ENCODE measurements at places on chromosomes 6 and 20.

- no peak for DNase-seq
Observed at GRCh38 chr6:163373240-163373639, 41.3 kb upstream of the QKI start.

DNA sequence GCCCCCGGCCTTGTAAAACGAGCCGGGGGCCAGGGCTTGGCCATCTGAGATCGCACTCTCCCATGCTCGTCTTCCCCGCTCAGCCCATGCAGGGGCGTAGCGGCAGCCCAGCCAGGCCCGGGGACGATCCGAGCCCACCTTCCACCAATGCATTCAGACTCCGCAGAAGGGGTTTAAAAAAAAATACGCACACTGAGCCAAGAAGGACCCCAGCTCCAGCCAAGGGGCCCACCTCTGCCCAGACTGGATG is 320 bp downstream of the GSTA4 start:
- DNase-seq = no peak

DNA sequence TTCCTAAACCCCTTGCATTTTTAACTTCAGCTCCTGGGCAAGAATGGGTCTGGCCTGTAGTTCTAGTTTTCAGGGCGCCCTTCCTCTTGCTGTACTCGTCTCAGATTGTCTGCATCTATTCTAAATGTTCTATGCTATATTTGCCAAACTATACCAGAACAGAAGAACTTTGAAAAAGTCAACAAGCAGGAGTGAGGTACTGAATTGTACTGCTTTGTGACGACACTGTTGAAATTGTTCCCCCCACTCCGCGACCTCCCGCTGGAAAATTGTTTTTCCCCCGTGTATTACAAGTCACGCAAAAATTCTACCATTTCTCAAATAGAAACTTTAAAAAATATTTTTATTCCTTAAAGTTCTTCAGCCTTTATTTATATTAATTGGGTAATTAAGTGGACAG is 73.9 kb downstream of the CBFA2T2 start:
- DNase-seq = no peak

DNA sequence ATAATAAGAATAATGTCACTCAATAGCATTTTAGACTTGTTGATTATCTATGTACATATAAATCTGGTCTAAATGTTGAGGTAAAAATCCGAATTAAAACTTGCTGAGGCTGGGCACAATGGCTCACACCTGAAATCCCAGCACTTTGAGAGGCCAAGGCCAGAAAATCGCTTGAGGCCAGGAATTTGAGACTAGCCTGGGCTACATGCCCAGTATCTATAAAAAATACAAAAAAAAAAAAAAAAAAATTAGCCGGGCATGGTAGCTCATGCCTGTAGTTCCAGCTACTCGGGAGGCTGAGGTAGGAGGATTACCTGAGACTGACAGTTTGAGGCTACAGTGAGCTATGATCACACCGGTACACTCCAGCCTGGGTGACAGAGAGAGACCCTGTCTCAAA is 34.2 kb upstream of the SUPT3H start:
- DNase-seq = no peak

DNA sequence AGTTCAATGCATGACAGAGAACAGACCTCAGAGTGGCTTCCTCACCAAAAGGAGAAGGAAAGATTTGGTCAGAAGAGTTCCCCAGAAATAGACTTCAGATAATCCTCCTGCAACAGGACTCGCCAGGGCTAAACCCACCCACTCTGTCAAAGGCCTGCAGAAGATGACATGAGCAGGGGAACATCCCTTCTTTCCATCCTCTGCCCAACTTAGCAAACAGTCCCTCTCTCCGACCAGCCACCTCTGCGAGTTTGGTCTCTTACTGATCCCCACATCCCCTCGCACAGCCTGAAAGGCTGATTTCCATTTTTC is 7.5 kb downstream of the NFATC2 start:
- DNase-seq = no peak

DNA sequence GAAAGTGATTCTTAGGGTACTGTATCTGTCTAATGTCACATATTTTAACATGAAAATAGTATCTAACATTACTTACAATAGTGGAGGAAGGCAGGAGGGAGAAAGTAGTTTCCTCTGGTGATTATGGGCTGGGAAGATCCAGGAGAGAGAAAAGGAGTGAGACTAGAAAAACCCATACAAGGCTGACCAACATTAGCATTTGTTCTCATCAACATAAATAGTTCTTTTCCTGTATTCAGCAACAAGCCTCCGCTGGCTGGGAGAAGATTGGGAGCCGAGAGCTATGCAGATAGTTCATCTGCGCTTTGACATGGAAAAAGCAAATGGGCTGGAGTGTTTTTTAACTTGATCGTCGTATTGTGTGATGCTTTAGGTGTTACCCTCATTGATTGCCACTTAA is 239.4 kb downstream of the PHACTR1 start:
- DNase-seq = no peak

DNA sequence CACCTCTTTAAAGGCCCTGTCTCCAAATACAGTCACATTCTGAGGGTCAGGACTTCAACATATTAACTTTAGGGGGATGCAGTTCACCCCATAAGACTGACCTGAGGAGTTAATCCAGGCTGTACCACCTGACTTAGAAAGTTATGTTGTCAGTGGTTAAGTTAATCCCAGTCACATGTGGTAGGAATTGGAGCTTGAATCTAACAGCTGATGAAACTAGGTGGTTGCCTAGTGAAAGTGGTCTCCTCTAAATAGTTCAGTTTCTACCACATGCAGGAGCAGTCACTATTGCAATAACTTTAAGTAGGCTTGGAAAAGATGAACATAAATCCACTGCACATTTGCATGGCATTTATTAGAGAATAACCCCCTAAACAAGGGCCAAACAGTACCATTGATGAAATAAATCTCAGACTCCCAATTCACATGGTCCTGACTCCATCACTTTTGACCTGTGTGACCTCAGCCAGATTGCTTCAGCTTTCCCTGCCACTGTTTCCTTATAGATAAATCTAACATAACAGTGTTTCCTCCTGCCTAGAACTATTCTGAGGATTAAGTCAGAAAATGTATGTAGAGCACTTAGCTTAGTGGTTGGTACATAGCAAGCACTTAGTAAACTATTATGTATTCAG is 20.1 kb downstream of the SAMD5 start:
- DNase-seq = no peak

GRCh38 chr6:3857468-3858456 is 8.6 kb downstream of the FAM50B start:
- no peak for DNase-seq

- no peak for DNase-seq
Observed at GRCh38 chr20:49228676-49229075, 9.5 kb downstream of the DDX27 start.

DNA sequence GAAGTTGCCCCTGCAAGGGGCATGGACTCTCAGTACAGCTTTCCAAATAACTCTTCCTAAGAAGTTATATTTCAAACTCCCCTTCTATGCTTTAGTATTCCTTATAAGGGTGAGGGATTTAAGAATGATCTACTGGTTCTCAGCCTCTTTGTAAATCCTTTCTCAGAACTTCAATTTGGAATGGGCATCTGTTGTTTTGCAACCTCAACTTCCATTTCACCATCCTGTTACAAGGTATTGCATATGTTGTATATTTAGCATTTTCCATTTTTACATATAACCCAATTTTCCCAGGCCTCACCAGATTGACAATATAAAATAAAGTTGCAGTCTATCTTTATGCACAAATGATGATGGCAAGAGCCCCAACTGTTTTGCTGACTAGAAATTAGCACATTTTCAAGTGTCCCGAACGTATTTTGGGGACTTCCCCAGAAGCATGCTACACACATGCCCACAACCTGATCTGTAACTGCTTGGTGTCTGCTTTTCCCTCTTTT is 154.9 kb upstream of the CARMIL1 start:
- no peak for DNase-seq

- DNase-seq = no peak
Observed at GRCh38 chr20:36214684-36215256, 21.5 kb upstream of the AAR2 start.

- no peak for DNase-seq
Observed at GRCh38 chr6:9675122-9675521, 739.8 kb downstream of the TFAP2A start.

GRCh38 chr6:161029195-161029809 is 37.7 kb downstream of the MAP3K4 start:
- DNase-seq = peak; percentile 17

Data from HFF-Myc (cell line).